ENCODE measurements at places on chromosomes 5 and 9.

GRCh38 chr5:60101573-60101972 lies 208.0 kb upstream of the PDE4D start:
- no peak overlapping the region for H3K27ac ChIP-seq
- no peaks in the 10 kb centered on the region for H3K4me1 ChIP-seq
- no peak for DNase-seq
- H3K36me3 ChIP-seq, result no peaks in the 10 kb centered on the region
- no peak overlapping the region for H3K4me3 ChIP-seq

GRCh38 chr9:93134740-93135444 lies 841 bp upstream of the NINJ1 start:
- peak overlapping the region; percentile 80 for H3K4me3 ChIP-seq
- peaks cover 13% of the 10 kb centered on the region for H3K4me1 ChIP-seq
- H3K27ac ChIP-seq, result no peak overlapping the region
- DNase-seq, result no peak
- H3K36me3 ChIP-seq, result no peaks in the 10 kb centered on the region
- H3K27me3 ChIP-seq, result peaks cover 15% of the 10 kb centered on the region

GRCh38 chr9:121812159-121812735 lies 160.8 kb downstream of the DAB2IP start:
- H3K4me3 ChIP-seq, result no peak overlapping the region
- no peak overlapping the region for H3K27ac ChIP-seq
- DNase-seq, result no peak
- no peaks in the 10 kb centered on the region for H3K36me3 ChIP-seq

GRCh38 chr5:93793159-93793781 lies 51.9 kb upstream of the POU5F2 start:
- no peak overlapping the region for H3K4me3 ChIP-seq
- H3K36me3 ChIP-seq, result no peaks in the 10 kb centered on the region
- DNase-seq, result no peak
- H3K27me3 ChIP-seq, result no peaks in the 10 kb centered on the region

Measured in neural progenitor cell (in vitro differentiated cells).